ENCODE measurements at places on chromosomes 5 and 9.

- no peak for DNase-seq
These were observed 583.4 kb downstream of the ACTL7B start for GRCh38 chr9:108272349-108272899.

DNA sequence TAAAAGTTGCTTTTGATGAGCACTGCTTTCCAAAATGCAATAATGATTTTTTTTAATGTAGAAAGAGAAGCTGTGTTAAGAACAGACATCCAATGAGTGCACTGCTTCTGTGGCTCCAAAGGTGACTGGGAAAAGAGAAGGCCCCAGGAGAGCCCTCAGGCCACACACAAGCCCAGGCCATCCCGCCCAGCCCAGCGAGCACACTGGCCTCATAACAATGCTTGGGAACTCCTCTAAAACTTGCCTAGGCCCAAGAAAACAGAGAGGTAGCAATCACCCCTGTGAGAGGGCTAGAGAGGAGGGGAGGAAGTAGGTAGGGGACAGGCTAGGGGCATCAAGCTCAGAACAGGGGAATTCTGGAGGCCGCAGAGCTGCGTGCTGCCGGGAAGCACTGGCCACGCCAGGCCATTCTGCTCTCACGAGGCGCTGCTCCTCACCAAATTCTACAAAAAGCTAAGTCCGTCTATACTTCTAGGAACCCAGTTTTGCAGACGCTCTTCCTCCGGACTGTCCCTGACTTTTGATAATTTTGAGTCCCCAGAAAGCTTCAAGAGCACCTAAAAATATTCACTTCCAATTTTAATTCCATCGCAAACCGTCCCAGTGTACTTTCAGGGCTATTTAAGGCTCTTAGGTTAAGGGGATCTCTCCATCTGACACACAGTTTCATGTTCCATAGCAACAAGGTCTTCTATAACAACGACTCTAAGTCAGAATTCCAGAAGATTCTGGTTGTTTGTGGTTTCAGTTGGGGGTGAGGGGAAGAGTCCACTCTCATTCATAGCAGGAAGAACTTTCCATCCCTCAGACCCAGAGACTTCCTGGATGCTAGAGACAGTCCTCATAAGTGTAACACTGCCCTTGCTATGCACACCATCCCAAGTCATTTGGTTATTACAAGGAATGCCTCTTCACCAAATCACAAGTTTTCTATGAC lies 51.0 kb downstream of the HABP4 start:
- no peak for DNase-seq

DNA sequence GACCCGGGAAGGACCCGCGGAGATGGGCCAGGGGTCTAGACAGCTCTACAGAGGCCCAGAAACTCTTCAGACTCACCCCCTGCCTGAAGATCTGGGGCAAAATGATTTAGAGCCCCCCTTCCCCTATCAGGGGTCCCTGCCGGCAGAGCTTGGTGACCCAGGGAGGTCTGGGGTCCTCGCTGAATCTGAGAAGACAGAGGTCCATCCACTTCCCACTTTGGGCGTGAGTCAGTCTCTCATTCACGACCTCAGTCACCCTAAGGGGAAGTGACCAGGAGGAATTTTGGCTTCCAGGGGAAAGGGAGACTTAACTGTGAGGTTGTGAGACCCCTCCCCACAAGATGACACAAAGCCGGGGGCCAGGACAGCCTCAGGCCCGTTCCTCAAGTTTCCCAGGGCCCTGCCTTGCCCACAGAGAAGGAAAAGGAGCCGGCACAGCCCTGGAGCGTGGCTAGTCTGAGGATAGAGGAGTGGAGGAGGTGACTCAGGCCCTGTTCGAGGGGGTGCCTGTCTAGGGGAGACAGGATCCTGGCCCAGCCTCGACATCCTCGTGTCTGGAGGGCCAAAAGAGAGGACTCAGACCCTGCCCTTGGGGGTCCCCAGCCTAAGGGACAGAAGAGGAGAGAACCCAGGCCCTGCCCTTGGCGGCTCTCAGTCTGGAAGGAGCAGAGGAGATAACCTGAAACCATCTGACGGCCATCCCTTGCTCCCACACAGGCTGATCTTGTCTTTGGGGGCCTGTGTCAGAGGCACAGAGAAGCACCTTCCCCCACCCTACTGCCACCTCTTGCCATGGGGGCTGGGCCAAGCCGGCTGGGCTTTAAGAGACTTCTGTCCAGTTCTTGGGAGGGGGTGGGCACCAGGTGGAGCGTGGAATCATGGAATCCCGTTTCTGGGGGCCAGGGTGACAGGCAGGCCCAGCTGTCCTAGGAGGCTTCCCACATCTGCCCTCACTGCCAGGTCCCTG lies 889 bp downstream of the PDLIM4 start:
- no peak for DNase-seq

DNA sequence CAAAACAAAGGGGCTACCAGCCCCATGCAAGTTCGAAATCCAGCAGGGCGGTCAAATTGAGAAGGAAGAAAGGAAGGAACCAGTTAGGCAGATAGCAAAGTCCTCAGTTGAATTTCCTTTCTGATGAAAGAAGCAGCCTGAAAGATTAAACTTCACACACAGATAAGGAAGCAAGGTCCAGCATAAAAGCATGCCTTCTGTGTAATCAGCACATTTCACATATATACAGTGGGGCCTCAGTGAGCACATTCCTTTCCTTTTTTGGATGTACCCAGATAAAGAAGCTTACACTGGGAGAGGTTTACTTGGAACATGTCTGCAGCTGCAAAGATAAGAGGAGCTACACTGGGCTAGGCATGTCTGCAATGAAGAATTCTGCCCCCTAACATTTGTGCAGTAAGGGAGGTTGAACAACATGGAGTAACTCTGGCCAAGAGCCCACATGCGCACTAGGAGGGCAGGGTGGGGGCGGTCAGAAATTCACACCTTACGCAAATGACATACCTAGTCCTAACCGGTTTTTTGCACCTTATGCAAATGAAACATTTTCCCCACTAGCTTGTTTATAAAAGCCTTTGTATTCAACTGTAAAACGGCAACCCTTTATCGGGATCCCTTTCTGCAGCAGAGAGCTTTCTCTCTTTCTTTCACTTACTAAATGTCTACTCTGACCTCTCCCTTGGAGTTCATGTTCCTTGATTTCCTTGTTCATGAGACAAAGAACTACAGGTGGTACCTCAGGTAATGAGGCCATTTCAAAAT lies 149.7 kb upstream of the FBXL17 start:
- DNase-seq, result no peak

GRCh38 chr9:134575901-134576176 lies 65.8 kb upstream of the COL5A1 start:
- no peak for DNase-seq

GRCh38 chr5:170484847-170485615 lies 18.8 kb upstream of the KCNIP1 start:
- no peak for DNase-seq

GRCh38 chr5:123844873-123845272 lies 332.9 kb downstream of the CSNK1G3 start:
- DNase-seq, result no peak

GRCh38 chr5:174725261-174725990 lies 1.0 kb downstream of the MSX2 start:
- DNase-seq, result no peak

DNA sequence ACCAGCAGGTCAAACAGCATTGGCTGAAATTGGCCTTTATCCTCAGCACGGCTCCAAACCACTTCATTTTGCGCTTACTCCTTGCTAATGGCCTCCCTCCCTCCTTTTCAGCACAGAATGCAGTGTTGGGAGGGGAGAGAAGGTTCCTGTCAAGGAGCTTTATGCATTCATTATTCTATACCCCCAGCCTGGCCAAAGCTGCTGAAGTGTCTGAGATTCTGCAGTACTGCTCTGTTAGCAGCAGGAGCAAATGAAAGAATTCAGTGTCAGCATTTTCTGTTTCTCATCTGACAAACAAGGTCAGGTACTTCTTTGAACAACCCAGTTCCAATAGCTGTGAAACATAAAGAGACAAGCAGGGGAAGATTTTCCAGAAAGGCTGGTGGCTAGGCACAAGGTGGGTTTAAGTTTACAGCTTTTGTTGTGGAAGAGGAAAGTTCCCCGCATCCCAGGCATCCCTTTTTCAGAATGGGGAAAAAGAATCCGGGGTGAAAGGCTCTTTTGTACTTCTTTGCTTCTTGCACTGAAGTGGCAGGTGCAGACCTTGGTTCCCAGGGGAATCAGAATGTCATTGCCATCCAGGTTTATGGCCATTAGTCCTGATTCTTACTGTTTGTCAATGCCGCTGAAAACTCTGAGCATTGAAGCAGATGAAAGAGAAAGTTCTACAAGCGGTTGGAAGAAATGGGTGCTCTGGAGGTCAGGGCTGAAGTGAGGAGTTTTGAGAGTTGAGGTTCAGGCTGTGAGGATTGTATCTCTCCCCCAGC lies 109.3 kb upstream of the APC start:
- no peak for DNase-seq

DNA sequence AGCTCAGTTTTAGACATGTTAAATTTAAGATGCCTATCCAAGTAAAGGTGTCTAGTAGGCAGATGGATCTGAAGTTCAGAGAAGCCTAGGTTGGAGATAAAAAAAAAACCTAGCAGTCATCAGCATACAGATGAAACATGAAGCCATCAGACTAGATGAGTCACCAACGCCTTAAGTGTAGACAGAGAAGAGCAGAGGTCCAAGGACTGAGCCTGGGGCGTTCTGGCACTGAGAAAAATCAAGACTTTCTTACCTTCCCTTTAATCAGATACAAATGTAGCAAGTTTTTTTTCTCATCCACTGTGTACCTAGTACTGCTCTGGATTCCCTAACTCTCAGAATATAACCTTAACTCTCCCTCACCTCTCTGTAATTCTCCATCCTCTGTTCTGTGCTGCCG lies 97.3 kb downstream of the SIL1 start:
- no peak for DNase-seq

All from activated naive CD4-positive, alpha-beta T cell treated with anti-CD3 and anti-CD28 coated beads, Interleukin-2, amount 50 U/mL, for 16 hours (primary cell).